ENCODE measurements at places on chromosomes 13 and 19.

DNA sequence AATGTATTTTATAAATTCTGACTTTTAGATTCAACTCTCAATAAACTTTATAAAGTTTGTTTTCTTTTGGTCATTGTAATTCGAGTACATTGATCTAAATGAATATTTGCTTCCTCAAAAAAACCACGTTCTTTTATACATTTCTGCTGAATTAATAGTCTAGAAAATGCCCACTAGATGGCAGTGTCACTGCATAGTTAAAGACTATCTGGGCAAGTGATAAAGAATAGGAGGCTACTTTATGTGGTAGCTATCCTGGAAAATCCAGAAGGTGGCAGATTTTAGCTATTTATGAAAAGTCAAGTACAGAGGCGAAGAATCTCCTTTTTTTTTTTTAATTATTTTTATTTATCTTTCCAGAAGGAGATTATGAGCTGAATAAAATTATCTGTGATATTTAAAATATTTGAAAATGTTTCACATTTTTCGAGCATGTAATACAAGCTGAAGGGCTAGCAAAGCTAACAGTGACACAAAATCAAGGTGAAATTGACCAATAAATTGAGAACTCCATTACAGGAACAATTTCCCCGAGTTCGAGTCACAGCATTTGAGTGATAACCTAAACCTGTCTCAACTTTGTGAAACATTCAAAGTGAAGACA, 221.8 kb downstream of the OLFM4 start:
- DNase-seq = no peak

- no peak for DNase-seq
These were observed 24.4 kb downstream of the PLA2G4C start for GRCh38 chr19:48085904-48086864.

GRCh38 chr19:40247178-40247577, 20.7 kb upstream of the CCNP start:
- DNase-seq = no peak

- DNase-seq = no peak
These were observed 10.9 kb upstream of the TLE5 start for GRCh38 chr19:3073159-3073563.

DNA sequence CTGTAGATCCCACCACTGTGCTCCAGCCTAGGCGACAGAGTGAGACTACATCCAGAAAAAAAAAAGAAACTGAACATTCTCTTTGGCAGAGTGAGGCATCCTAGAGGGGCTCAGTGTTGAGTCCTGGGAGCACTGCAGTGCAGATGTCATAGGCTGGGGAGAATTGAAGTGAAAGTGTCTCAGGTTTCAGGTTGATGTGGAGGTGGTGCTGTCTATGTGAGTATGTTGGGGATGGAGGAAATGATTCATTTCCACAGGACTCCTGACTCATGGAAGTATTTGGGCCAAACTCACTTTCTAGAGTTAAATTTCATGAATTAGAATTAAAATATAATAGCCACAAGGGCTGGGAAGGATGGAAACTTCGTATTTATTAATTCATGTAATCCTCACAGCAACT, 134.4 kb upstream of the TSC22D1 start:
- DNase-seq = no peak

DNA sequence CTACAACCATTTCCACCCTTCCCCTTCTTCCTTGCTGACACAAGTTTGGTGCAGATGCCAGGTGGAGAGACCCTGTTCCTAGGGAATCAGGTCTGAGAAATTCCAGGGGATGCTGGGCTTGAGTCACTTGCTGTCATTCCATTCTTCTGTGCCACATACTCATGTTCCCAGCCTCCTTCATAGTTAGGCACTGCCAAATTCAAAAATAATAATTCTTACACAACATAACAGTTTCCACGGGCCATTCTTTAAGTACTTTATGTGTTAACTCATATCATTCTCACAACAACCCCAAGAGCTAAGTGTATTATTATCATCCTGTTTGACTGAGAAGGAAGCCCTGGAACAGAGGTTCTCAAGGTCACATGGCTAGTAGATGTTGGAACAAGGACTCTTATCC, 27.1 kb upstream of the POMP start:
- DNase-seq = no peak

DNA sequence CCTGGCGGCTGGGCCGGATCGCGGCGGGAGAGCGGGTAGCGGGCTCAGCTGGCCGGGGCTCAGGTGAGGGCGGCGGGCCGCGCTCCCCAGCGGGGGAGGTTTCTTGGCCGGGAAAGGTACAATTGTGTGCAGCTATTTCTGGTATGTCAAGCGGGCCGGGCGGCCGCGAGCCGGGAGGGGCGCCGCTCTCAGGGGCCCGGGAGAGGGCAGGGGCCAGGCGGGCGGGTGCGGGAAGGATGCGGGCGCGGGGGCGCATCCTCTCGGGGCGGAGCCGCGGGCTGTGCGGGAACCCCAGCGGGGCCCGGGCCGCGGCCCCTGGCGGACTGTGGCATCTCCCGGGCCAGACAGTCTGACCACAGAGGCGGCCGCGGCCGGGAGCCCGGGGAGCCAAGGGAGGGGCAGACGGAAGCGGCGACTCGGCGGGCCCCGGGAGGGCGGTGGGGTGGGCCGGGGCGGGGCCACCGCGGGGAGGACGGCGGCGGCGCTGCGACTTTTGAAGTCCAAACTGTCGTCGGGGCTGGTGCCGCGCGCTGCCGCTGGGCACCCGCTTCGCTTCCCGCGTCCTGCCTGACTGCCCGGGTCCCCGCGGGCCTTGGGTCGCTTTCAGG, at the start of gene LMO7:
TSS of gene LMO7 (plus strand) at position 503 of the 608 bp plus-strand sequence. CDS start 328 bp downstream, outside the sequence.
- DNase-seq = peak; percentile 37

- no peak for DNase-seq
These were observed 19.9 kb upstream of the ARHGEF7 start for GRCh38 chr13:111095031-111095840.

DNA sequence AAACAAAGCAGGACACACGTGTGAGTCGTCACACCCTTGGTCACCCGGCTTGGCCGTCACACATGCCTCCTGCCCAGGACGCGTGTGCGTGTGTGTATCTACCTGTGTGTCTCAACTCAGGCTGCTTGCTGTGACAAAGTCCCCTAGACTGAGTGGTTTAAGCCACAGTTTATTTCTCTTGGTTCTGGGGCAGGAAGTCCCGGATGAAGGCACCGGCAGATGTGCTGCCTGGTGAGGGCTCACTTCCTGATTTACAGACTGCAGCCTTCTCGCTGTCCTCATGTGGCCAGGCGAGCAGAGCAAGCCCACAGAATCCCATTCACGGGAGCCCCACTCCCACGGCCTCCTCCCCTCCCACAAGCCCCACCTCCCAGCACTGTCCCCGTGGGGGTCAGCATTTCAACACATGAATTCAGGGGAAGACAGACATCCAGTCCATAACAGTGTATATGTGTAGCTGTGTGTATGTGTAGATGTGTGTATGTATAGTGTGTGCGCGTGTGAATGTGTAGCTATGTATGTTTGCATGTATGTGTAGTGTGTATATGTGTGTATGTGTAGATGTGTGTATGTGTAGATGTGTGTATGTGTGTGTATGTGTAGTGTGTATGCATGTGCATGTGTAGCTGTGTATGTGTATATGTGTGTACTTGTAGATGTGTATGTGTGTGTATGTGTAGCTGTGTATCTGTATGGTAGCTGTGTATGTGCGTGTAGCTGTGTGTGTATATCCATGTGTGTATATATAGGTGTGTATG, 51.5 kb downstream of the MCF2L start:
- DNase-seq = no peak

DNA sequence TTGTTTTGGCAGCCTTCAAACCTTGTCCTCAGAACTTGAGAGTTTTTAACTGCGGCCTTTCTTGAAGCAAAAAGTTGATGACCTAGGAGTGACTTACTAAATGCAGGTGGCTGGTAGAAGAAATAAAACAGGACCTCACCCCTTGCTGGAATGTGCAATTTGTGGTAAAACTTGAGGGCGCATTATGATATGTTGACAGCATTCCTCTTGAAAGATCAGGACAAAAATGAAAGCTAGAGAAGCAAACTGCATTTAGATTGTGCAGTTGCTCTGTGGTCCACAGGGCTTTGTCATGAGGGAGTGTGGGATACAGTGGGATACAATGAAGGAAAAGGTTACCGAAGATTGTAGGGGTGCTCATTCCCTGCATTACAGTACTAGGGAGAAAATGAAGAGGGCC, 504.2 kb downstream of the GPC6 start:
- no peak for DNase-seq

- DNase-seq = no peak
These were observed 192.8 kb upstream of the TSC22D1 start for GRCh38 chr13:44768775-44769581.

- no peak for DNase-seq
These were observed 614.5 kb downstream of the TBC1D4 start for GRCh38 chr13:74867460-74867859.

DNA sequence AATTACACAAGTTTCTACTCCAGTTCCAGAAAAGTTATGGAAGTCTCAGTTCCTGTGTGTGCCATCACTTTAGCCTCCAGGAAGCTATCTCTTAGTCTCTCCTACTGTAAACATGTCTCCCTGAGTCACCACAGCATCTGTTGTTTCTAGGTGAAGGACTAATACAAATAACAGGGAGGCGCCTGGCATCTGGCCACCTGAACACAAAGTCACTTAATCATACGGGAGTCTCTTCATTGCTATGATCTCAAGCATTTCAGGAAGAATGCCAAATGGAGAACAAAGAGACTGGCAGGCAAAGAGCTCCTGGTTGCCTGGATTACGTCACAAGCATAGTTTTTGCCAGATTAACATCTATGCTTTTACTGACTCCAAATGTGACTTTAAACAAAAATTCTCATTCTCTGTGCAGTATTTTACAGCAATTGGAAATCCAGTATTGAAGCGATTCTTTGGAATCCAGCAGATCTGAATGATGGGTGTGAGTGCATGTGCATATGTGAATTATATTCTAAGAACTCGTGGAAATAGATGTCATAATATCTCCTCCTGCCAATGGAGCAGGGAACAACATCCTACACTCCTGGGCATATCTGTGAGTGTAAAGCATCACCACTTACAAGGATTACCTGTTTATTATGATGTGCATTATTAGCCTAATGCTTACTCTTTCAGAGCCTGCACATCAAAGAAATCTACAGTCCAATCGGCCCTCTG, 572.8 kb downstream of the PCDH9 start:
- DNase-seq = no peak

- DNase-seq = no peak
These were observed 3.4 kb downstream of the ITGBL1 start for GRCh38 chr13:101455863-101456262.

DNA sequence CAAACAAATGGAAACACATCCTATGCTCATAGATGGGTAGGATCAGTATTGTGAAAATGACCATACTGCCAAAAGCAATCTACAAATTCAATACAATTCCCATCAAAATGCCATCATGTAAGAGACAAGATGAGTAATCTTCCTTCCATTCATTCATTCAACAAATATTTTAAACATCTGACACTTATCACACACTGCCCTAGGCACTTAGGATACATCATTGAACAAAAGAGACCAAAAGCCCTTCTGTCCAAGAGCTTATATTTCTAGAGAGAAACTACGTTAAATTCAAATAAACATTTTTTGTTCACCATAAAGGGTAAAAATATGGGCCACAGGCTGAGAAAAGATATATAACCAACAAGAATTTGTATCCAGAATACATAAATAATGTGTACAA, 20.5 kb upstream of the LHFPL6 start:
- no peak for DNase-seq

DNA sequence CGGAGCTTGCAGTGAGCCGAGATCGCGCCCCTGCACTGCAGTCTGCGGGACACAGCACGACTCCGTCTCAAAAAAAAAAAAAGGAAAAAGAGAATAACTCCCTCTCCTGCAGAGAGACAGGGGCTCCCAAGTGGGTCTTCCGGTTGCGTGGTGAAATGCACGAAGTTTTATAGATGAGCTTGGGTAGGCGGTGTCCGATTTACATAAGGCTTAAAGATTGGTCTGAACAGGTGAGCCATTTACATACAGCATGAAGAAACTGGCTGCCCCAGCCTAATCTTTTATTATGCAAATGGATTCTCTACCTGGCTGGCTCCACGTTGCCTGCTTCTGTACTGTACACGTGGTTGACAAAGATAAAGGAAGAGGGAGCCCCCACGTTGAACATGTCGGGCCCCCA, 19.5 kb downstream of the ADGRE2 start:
- no peak for DNase-seq

- DNase-seq = no peak
These were observed 164.6 kb downstream of the ABCC4 start for GRCh38 chr13:95136638-95137037.

GRCh38 chr19:18262144-18262543, 12.1 kb downstream of the IQCN start:
- DNase-seq = no peak

GRCh38 chr19:53055117-53055516, 10.6 kb downstream of the ERVV-2 start:
- no peak for DNase-seq

GRCh38 chr19:7831452-7831851, 1.4 kb downstream of the EVI5L start:
- DNase-seq = no peak

DNA sequence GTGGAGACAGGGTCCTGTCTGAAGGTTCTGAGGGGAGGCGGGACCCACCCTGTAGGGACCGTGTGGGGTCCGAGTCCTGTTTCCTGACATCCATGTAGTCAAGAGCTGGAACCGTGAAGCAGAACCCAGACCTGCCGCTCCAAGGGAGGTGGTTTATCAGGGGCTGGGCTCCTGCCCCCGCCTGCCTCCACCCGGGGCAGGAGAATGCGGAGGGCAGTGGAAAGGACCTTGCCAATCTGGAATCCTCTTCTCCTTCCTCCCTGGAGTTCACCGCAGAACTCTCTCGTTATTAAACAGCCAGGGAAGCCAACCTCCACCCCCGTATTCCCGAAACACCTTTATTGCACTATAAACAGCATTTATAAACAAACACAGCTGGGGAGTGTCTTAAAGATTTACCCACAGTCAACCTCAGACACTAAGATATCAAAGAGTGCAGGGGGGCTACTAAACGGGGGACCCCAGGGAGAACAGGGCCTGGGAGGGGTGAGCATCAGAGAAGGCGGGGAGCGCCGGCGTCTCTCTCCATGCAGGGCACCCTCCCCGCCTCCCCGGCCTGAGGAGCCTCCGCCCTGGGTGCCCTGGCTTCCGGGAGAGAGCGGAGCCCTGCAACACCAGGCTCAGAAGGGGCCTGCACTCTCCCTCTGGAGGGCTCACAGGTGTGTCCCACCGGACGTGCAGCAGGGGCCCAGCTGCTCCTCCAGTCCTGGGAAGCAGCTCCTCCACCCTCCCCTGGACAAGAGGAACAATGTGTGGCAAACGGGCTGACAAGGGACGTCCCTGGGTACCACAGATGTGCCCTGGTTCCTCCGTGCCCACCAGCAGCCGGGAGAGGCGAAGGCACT, 3.6 kb downstream of the C2CD4C start:
- DNase-seq = no peak

DNA sequence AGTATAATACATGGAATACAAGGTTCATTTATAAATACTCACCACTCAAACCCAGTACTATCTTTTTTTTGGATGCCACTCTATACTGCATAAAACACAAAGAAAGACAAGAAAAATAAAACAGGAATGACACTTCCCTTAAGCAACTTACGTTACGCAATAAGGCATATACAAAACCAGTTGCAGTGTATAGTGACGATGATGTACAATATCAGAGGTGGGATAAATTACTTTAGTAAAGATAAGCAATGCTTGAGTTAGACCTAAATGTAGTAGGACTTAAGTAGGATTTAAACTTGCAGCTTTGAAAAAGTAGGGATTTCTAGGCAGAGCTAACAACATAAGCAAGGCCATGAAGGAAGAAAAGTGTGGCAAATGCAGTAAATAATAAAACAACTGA, 374.9 kb downstream of the SPRY2 start:
- DNase-seq = no peak

- DNase-seq = no peak
These were observed 79.1 kb upstream of the MLNR start for GRCh38 chr13:49140910-49141611.

Measured in T-helper 22 cell (primary cell).